ENCODE measurements at places on chromosomes 3 and 15. TPM values are rescaled to one million over a fixed set of nuclear protein-coding genes. Genes with fewer than 3 reads are reported as not detected.

SAXO2 gene
- total RNA-seq, result not detected

DNA sequence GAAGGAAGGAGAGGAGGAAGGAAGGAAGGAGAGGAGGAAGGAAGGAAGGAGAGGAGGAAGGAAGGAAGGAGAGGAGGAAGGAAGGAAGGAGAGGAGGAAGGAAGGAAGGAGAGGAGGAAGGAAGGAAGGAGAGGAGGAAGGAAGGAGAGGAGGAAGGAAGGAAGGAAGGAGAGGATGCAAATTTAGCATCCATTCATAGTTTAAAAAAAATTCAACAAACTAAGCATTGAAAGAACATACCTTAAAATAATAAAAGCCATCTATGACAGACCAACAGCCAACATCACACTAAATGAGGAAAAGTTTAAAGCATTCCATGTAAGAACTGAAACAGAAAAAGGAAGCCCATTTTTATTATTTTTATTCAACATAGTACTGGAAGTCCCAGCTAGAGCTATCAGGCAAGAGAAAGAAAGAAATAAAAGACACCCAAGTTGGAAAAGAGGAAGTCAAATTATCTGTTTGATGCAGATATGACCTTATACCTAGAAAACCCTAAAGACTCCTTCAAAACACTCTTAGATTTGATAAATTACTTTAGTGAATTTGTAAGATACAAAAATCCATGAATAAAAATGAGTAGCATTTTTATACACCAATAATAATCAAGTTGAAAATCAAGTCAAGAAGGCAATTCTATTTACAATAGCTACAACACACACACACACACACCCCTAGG lies 52.2 kb upstream of the FXR1 start:
- DNase-seq, result no peak

CD96 gene
- not detected for total RNA-seq

- DNase-seq, result no peak
These were observed 24.1 kb downstream of the GABPB1 start for GRCh38 chr15:50330921-50331320.

HGD gene
- 1.1 TPM for total RNA-seq

CCR5 gene
- total RNA-seq, result not detected

ALS2CL gene
- 7.8 TPM for total RNA-seq

LMOD3 gene
- not detected for total RNA-seq

- DNase-seq, result no peak
These were observed 76.4 kb downstream of the CHSY1 start for GRCh38 chr15:101175401-101175800.

DNA sequence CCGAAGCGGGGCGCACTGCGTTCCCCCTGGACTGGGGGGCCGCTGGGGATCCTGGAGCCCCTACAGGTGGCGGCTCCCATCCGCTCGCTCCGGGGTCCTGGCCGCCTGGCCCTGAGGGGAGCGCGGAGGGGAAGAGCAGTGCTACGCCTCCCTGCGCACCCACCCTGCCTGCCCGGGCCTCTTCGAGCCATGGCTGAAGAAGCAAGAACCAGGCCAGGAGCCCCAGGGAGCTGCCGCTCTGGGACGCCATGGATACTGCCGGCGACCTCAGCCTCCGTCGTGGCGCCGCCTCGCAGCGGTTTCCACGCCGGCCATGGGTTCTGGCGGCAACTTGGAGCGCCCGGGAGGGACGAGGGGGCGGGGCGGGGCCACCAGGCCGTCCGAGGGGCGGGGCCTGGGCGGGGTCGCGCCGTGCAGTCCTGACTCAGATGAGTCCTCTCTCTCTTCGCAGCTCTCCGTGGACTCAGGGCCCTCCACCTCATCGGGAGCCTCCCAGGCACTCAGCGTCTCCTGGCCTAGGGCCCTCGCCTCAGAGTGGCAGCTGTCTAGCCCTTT lies 50.9 kb downstream of the MYL3 start:
- no peak for DNase-seq

- DNase-seq, result no peak
These were observed 194.6 kb downstream of the SUCLG2 start for GRCh38 chr3:67459796-67460195.

GRCh38 chr15:83626171-83626802 lies 27.6 kb upstream of the ADAMTSL3 start:
- no peak for DNase-seq

- DNase-seq, result no peak
These were observed 149.7 kb upstream of the NPHP3 start for GRCh38 chr3:132871956-132872355.

- DNase-seq, result no peak
These were observed 41.3 kb downstream of the METTL6 start for GRCh38 chr3:15385901-15386653.

ZNF385D gene
- total RNA-seq, result 2.2 TPM

DNA sequence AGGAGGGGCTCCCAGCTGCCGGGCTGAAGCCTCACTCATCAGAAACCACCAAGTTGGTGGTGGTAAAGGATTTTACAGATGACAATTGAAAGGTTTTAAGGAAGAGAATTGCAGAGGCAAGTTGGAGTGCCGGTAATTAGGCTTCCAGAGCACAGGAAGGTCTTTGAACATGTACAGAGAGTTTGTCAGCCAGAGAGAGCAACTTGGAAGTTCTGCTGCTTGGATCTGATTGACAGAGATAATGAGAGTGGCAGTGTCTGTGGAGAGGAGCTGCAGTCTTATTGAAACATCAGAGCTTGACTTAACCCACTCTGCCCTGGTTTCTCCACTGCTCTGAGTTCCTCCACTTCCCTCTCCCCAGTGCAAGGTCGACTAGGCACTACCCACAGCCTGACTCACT lies 448.6 kb downstream of the EPHB1 start:
- DNase-seq, result no peak

Data from glomerular endothelial cell (primary cell).